ENCODE measurements at places on chromosomes 12 and 14.

DNA sequence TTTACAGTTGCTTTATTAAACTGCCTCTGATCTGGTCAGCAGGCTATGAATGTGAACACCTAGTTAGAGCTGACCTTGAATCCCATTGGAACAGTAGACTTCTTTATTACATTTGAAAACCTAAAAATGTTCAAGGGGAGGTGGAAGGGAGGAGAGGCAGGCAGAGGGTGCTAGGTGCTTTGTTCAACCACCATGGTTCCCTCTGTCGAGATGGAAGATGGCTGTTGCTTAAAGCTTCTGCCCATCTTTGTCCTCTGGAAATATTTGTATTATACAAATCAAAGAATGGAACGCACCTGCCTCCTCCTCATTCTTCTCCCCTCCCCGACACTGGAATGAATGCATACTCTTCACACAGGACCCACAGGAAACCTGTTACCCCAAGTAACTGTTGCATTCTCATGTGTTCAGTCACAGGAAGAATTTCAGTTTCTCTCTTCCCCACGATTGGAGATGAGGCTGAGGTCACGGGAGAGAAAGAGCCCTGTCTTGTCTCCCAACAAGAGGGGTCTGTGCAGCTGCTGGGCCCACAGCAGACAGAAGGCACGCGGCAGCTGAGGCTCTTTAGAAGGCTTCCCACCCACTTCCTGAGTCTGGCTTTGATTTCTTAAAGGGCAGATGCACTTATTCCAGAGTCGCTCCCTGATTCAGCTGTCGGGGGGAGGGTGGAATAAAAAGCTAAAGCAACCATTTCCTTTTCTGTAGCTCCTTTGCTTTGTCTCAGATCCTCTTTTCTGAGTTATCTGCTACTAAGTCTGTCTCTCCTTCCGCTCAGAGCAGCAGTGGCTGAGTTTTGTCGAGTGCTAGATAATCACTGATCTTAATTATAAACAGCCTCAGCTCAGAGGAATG, 217.9 kb upstream of the BTG1 start:
- no peak for DNase-seq

DNA sequence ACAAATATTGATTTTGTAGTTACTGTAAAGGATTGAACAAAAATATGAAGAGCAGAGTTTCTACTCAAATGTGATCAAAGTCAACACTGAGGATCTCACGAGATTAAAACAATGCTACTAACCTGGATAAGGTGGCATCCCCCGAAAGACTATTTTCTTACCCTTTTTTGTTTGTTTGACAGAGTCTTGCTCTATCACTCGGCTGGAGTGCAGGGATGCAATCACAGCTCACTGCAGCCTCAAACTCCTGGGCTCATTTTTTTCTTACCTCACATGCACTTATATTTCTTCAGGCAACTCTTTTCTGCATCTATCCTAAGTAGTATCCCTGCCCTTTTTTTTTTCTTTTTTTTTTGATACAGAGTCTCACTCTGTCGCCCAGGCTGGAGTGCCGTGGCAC, 109.2 kb downstream of the VEZT start:
- no peak for DNase-seq

DNA sequence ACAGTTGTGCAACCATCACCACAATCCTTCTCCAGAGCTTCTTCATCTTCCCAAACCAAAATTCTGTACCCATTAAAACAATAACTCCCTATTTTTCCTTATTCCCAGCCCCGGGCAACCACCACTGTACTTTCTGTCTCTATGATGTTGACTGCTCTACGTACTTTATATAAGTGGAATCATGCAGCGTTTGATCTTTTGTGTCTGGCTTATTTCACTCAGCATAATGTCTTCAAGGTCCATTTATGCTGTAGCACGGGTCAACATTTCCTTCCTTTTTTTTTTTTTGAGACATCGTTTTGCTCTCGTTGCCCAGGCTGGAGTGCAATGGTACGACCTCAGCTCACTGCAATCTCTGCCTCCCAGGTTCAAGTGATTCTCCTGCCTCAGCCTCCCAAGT, 162.7 kb upstream of the GSC start:
- no peak for DNase-seq

- DNase-seq, result no peak
These were observed 10.2 kb downstream of the SLCO1A2 start for GRCh38 chr12:21324551-21324950.

DNA sequence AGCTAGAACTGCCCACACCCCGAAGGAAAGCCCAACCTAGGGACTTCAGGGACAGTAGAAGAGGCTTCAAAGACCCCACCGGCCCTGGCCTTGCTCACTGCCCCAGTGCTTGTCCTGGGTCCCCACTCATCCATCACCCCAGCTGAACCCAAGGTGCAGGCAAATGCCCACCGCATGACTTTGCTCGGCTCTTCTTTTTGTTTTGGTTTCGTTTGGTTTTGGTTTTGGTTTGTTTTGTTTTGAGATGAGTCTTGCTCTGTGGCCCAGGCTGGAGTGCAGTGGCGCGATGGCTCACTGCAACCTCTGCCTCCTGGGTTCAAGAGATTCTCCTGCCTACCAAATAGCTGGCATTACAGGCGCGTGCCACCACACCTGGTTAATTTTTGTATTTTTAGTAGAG, 9.0 kb downstream of the CCDC85C start:
- DNase-seq, result no peak

- no peak for DNase-seq
These were observed 53.7 kb downstream of the LMO3 start for GRCh38 chr12:16552301-16552700.

GRCh38 chr12:87866578-87867292, 162.5 kb downstream of the C12orf50 start:
- no peak for DNase-seq

GRCh38 chr12:22658214-22658613, 33.2 kb downstream of the ETNK1 start:
- no peak for DNase-seq

DNA sequence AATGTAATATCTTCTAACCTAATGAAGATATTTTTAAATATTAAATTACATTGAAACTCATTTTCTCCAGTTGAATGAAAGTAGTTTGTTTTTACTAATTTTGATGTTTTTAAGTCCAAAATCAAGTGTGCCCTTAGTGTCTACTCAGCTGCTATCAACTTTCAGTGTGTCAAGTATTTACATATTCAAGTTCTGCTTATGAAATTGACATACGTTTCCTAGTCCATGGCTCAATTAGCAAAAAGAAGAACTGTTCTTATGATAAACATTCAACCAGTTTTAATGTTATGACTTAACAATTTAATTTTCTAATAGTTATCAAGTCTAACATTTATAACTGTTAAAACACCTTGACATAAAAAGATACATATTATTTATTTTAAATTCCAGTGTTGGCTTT, 137.1 kb downstream of the DUSP6 start:
- DNase-seq, result no peak

DNA sequence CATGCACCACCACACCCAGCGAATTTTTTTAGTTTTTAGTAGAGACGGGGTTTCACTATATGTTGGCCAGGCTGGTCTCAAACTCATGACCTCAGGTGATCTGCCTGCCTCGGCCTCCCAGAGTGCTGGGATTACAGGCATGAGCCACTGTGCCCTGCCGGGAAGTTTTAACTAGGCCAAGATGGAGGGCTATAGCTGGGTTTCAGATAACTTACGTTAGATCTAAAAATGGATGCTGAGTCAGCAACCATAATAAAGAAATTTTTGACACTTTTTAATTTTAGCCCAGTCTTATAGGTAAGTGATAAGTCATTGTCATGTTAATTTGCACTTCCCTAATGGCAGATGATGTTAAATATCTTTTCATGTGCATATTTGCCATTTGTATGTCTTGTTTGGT, 14.4 kb downstream of the ZDHHC17 start:
- no peak for DNase-seq

DNA sequence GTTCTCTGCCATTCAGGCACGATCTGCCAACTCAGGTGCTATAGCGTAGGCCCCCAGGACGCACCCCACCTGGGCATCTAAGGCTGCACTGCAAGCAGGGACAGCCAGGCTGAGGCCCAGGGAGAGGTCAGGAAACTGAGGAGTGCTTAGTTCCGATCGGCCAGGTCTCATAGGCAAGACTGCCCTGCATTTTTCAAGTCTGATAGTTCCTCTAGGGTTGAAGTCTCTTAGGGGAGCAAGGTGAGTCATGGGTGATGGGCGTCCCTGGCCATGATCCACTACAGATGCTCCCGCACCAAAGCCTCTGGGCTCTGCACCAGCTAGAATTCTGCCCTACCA, 13.2 kb downstream of the NOPCHAP1 start:
- DNase-seq, result no peak

DNA sequence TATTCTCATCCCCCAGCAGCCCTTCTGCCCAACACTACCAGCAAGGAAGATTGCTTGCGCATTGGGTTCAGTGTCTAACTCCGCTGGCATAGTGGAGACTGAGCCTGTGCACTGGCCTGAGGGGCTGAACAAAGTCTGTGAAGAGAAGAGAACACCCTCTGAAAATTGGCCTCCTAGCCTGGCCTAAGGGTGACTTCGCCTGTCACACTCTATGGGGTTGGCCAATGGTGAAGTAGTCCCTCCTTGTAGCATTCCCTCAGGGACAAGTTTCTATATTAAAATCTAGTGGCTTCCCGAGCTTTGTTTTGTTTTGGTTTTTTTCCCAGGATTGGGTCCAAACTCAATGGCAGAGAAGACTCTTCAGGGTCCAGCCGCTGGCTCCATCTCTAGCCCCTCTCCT, 49.1 kb upstream of the DAAM1 start:
- DNase-seq, result no peak

DNA sequence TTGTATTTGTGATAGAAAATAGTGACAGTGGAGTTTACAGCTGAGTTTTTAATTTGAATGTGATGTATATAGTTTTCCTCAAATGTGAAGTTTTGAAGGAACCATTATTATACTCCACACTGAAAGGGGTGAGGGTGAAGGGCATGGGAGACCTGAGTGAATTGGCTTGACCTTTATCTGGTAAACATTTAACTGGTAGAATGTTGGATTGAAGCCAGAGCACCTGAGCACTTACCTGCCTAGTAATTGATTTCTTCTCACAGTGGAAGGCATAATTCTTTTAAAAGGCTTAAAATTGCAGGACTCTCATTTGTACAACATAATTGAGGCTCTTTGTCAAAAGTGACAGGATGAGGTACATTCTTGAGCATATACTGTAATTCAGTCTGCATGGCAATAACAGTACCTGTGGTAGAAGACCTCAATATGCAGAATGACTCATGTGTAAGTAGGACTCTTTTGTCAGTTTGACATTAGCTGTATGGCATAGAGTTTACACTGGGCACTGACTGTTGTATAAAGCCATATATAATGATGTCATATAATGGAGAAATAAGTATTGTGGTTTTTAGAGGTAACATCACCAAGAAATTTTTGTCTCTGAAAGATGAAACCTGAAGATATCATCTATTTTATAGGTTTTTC, 309.6 kb downstream of the TMTC2 start:
- DNase-seq, result no peak

- DNase-seq, result no peak
These were observed 16.5 kb downstream of the SPTLC2 start for GRCh38 chr14:77599889-77600288.

- no peak for DNase-seq
These were observed 52.3 kb downstream of the MVK start for GRCh38 chr12:109625749-109626377.

DNA sequence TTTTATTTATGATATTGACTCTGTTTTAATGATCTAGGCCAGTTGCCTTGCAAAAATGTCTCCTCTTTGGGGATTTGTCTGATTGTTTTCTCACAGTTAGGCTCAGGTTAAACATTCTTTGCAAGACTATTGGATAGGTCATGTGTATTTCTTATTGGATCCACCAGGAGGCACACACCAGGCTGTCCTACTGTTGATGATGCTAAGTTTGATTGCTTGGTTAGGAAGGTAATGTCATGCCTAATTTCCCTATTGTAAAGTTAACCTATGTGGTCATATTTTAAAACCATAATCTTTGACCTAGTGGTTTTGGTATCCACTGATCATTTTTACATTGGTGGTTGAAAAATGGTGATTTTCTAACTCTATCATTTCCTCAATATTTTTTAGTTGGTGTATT, 137.1 kb downstream of the BRMS1L start:
- DNase-seq, result no peak

DNA sequence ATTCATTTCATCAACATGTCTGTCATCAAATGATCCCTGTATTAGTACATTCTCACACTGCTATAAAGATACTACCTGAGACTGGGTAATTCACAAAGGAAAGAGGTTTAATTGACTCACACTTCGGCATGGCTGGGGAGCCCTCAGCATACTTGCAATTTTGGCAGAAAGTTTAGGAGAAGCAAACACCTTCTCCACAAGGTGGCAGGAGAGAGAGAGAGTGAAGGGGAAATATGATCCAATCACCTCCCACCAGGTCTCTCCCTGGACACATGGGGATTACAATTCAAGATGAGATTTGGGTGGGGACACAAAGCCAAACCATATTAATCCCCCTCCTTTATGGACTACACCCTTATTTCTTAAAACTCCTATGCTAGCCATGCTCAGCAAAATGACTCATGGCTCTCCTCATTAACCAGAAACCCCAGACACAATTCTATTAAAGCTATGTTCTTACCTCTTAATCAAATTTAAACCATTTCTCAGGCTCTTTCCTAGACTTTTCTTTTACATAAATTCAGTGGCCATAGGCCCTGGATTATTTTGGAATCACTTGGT, 932.3 kb downstream of the FLRT2 start:
- peak; percentile 21 for DNase-seq

GRCh38 chr14:31592631-31593030, 31.4 kb downstream of the NUBPL start:
- DNase-seq, result no peak

DNA sequence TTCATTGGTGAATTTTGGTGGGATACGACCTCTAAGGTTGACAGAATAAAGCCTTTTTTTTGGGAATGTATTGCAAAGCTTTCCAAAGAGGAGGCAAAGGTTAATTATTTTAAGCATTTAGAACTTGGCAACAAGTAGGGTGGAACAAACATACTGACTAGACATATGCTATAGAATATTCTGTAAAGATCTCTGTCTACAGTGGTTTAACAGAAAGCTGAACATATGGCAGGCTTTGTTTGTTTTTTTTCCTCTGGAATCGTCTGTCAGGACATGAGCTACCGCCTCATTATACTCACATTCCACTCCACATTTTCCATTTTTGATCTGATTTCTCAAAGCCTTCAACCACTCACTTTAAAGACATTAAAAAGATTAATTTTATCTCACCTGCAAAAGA, 153.4 kb upstream of the PELI2 start:
- no peak for DNase-seq

- no peak for DNase-seq
These were observed 106.2 kb upstream of the RPH3A start for GRCh38 chr12:112685321-112685720.

All from WTC11 (cell line).